M059J (cell line): ENCODE measurements at places on chromosomes 6 and 20.

GRCh38 chr20:55478724-55479450, 526.4 kb downstream of the CBLN4 start:
- no peak for DNase-seq

GRCh38 chr20:4896119-4896702, 105.1 kb downstream of the SLC23A2 start:
- DNase-seq, result no peak

- no peak for DNase-seq
Measured at GRCh38 chr6:13550656-13551055, 23.7 kb upstream of the SIRT5 start.

GRCh38 chr6:37485291-37485702, 14.4 kb downstream of the CCDC167 start:
- no peak for DNase-seq

GRCh38 chr6:126628125-126628524, 288.2 kb downstream of the CENPW start:
- DNase-seq, result no peak

GRCh38 chr20:50885068-50885467, 46.2 kb downstream of the ADNP start:
- no peak for DNase-seq

- DNase-seq, result peak; percentile 88
Measured at GRCh38 chr6:45436544-45437438, 59.1 kb upstream of the SUPT3H start.

GRCh38 chr6:29847871-29848630, 20.4 kb downstream of the HLA-G start:
- DNase-seq, result peak; percentile 69

- DNase-seq, result no peak
Measured at GRCh38 chr6:90819483-90819882, 232.6 kb upstream of the MAP3K7 start.

DNA sequence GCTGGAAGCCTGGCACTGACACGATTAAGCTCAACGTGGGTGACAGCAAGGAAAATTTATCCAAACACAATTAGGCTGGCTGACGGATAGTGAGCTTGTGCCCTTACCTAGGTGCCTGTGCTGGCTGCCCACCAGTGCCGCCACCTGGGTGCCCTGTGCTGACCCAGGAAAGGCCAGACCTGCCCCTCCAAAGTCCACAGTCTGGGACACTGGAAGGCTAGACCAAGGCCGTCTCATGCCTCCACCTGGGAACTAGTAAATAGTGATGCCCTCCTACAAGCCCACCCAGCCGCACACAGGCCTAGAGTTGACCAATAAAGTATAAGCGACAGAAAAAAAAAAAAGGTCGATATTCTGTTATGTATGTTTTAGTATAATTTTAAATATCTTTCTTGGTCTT, 142.6 kb upstream of the MCHR2 start:
- no peak for DNase-seq

DNA sequence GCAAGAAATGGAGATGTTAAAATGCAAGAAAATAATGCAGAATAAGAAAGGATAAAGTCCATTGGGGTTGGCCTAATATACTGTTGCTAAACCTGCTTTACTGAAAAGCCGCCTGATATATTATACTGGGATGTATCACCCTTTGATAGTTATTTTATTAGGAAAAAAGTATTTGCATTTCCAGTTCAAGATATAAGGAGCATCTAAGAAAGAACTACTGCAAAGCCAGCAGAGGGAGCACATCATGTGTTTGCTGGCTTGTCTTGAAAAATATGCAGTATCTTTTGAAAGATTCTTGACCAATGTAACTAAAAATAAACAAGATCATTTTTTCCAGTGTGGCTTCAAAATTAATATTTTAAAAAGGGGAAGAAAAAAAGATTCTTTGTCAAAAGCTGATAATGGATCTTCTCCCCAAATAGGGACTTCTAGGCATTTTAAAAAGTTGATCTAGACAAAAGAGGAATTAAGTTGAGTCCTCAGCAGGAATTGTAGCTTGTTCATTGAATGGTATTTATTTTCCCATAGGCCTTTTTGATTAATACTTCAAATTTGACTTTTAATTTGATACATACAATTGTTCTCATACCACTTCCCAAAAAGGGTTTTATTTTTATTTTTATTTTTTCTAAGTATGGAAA, 214.9 kb downstream of the ZFAND3 start:
- DNase-seq, result peak; percentile 46

DNA sequence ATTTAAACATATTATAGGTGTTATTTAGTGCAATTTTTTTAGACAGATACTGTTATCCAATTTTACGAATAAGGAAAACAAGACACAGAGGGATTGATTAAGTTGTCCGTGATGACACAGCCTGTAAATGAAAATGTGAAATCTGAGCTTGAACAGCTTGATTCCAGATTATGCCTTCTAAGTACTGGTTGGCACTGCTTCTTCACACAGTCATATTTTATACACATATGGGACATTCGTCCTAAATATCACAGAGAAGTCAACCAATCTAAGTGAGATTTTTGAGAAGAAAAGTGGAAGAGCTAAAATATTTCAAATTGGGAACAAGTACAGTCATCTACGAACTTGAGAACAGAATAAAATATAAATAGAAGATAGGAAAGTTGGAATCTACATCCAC, 756.3 kb downstream of the BCKDHB start:
- no peak for DNase-seq

DNA sequence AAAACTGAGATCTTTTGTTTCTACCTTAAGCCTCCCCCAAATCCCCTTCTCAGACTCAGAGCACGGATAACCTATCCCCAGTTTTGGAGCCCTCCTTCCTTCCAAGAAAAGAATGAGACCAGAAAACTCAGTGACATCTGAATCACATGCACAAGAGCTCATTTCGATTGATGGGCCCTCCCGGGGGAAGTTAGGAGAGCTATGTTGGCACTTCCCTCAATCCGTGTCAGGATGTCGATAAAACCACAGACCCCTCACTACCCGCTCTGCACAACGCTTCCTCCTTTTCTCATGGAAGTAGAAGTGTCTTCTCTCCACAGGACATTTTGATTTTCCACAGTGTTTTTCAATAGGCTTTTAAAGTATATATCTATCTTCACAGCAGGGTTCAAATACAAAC, 332.4 kb downstream of the HACE1 start:
- no peak for DNase-seq

DNA sequence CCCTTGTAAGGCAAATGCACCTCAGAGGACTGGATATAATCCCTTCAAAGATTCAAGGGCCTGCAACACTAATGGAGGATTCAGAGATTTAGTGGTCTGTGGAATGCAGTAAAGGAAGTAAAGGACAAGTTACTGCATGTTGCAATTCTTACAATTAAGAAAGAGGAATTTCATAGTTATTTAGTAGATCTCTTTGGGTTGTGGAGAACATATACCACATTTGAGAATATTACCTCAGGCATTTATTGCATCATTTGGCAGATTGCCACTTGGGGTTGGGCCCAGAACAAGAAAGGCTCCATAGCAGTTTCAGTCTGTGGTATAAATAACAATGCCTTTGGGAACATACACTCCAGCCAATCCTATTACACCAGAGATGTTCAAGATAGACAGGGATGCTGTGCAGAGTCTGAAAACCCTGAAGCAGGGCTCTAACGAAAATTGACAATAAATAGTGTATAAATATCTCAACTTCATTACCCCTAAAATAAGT, 20.9 kb upstream of the EPM2A start:
- peak; percentile 91 for DNase-seq

GRCh38 chr6:10759312-10759839, 11.8 kb downstream of the TMEM14B start:
- DNase-seq, result peak; percentile 98

DNA sequence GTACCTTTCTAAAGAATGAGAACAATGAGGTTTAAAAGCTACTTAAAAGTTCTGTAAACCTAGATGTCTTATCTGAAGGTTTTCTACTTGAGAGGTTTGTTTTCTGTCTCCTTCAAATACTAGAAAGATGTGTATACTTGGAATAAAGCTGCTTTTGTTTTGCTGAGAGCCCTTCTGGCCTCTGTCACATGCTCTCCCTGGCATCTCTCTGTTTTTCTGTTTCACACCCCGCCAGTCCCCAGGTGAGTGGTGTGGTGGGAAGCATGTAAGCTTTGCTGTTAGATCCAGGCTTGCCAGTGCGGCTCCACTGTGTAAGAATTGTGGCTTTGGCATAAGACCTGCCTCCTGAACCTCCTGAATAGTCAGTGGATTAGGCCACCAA, 56.8 kb downstream of the SNX9 start:
- DNase-seq, result no peak

- peak; percentile 74 for DNase-seq
Measured at GRCh38 chr20:1802385-1803060, 92.7 kb upstream of the SIRPA start.

GRCh38 chr6:42162384-42162783, 10.8 kb upstream of the GUCA1A start:
- DNase-seq, result no peak

- peak; percentile 90 for DNase-seq
Measured at GRCh38 chr6:40947876-40948526, 91.0 kb downstream of the UNC5CL start.

DNA sequence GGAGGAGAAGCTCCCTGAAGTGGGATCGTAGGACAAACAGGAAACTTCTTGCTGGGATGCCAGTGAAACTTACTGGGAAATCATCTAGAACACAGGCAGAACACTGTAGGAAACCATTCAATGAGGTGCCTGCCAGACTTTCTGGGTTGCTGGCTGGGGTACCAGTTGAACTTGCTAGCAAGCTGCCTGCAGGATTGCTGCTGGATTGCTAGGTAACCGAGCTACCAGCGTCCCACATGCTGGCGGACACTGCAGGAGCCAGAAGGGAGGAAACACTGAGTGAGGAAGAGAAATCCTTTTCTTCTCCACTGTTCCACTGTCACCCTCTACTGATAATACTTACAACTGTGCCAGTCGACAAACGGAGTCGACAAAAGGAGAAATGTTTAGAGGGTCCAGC, 91.3 kb upstream of the SLC35B3 start:
- no peak for DNase-seq

GRCh38 chr20:35947489-35947888, 6.8 kb downstream of the SCAND1 start:
- peak; percentile 46 for DNase-seq

DNA sequence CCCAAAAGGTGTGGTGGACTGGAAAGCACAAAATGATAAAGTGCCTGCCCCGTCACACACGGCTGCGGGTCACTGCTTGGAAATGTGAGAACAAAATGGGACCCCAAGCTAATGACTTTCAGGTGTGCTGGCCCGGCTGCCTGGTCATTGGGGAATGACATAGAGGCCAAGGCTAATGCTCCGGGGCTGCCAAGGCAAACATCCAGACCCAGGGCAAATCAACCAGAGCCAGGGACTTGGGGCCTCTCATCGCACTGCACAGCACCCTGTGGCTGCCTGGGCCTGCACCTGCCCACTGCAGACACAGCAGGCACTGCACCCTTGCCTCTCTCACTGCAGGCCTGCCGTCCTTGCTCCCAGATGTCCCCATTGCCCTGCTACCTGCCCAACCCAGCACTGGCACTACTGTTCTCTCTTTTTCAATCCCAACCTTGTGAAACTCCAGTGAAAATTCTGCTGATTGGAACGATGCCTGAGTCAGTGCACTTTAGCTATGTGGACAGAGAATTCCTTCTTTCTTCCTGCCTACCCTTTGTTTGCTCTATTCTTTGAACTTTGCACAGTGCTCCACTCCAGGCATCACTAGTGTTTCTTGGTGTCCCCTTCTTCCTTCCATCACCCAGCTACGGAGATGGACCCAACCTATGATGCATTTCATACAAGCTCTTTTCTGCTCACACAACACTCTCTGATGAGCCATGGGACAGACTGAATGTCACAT, 849.5 kb downstream of the MAFB start:
- no peak for DNase-seq

DNA sequence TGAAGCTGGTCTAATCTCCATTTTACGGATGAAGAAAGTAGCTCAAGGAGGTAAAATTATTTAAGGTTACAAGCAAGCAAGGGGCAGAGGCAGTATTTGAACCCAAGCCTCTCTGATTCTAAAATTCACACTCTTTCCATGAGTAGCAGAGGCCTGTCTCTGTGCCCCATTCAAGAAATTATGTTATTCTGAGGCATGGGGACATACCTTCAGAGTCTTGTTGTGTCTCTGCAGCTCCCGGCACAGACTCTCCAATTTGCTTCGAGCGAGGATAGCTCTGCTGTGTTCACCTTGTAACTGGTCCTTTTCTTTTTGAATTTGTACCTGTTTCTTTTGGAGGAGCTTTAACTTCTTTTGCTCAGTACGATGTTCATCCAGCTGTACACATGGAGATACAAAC, 21.5 kb downstream of the TXLNB start:
- DNase-seq, result no peak

DNA sequence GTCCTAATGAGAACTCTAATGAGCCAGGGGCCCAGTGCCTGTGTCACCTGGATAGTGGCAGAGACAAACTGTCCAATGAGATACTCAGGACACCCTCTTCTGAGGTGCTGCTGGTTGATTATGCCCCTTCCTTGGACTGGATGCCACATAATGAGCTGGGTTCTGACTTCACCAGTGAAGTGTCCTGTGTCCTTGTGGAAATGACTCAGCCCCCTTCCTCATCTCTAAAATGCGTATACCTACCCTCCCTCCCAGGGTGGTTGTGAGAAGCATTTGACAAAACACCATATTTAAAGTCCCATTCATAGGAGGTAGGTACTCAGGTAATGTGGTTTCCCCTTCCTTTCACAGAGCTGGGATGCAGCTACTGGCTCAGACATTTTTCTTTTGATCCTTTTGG, 28.4 kb upstream of the RNF24 start:
- peak; percentile 47 for DNase-seq

DNA sequence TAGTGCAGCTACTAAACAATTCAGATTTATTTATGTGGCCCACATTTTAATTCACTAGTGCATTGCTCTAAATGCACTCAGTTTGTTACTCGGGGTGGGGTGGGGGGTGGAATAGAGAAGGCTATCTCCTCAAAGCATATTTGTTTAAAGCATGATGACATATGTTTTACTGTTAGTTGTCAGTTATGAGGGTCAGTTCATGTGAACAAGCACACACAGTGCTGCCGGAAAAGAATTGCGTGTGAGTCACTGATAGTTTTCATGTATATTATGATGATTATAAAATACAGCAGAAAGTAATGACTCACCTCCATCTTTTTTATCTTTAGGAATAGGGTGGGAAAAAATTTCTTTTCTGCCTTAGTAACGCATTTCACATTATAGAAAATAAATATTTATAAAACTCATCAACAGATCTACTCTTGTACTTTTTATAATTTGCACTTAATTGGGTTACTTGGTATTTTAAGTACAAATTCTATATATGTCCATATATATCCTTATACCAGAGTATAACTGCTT, 42.2 kb upstream of the STXBP5 start:
- no peak for DNase-seq

DNA sequence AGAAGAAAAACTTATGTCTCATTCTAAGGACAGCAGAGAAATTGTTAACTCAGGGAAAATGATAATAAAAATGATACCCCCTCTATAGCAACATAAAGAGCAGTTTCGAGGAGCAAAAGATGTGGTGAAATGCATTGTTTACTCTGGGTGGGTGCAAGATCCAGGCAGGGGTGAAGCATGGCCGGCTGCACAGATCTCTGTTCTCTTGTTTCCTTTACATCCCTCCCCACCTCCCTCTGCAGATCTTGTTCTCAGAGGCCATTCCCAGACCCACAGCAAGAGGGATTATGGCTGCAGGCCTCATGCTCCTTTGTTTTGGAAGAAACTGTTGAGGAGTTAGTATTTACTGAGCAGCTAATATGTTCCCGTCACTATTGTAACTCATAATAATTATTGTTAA, 1.8 kb downstream of the BTN3A1 start:
- DNase-seq, result no peak
